ENCODE measurements at places on chromosomes 2 and 18. TPM values are rescaled to one million over a fixed set of nuclear protein-coding genes. Genes with fewer than 3 reads are reported as not detected.

Gene ETAA1
- 14.5 TPM for total RNA-seq

Gene XRCC5
- total RNA-seq = 245 TPM

Gene CNDP1
- not detected for total RNA-seq

Gene MTIF2
- 58.4 TPM for total RNA-seq

Gene CTLA4
- not detected for total RNA-seq

Gene QPCT
- total RNA-seq = 0.69 TPM

Gene FTCDNL1
- total RNA-seq = 1.0 TPM

Gene CERKL
- 2.0 TPM for total RNA-seq

Gene OSGEPL1
- total RNA-seq = 8.8 TPM

Gene CYP1B1
- 317 TPM for total RNA-seq

Gene RNF149
- 53.0 TPM for total RNA-seq

Gene NPPC
- total RNA-seq = not detected

Gene CFAP65
- total RNA-seq = not detected

Gene IL36RN
- total RNA-seq = 0.67 TPM

Gene KCNF1
- 2.5 TPM for total RNA-seq

Gene DCDC2C
- not detected for total RNA-seq

Gene CKAP2L
- total RNA-seq = 32.7 TPM

Gene ACTR1B
- 51.8 TPM for total RNA-seq

Gene CD207
- total RNA-seq = not detected

Gene PFN4
- 0.33 TPM for total RNA-seq

Gene POU3F3
- total RNA-seq = not detected

Gene ANKRD30B
- not detected for total RNA-seq

Gene TCF7L1
- 26.4 TPM for total RNA-seq

Gene IL36G
- total RNA-seq = not detected

Gene TUBA3E
- total RNA-seq = not detected

Gene FABP1
- not detected for total RNA-seq

Gene TSPYL6
- total RNA-seq = not detected

Gene FEV
- total RNA-seq = not detected

Gene HS1BP3
- 26.5 TPM for total RNA-seq

Gene TFPI
- not detected for total RNA-seq

Gene ZDBF2
- total RNA-seq = 13.3 TPM

All from mammary epithelial cell (primary cell).